ENCODE measurements at places on chromosomes 2 and 18.

DNA sequence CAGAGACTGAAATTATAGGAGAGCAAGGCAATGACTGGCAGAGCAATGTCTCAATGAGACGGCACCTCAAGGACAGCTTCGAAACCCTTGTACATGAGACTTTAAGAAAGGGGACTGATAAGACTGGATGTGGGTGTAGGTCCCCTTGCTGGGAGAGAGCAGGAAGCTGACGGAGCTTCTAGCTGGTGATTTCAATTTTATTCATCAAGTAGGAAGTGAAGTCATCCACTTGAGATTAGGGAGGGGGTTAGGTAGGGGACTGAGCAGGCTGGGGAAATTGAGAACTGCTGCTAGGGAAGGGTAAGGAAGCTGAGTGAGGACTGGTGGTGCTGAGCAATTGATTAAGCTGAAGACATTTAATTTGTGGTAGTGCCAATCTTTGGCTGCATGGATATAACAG, 99.5 kb upstream of the ITGB6 start:
- no peak for DNase-seq

- DNase-seq: peak; percentile 62
These were observed at the start of gene B3GNT2 for GRCh38 chr2:62195421-62196277. Gene B3GNT2 (plus strand): TSS chr2:62196115. CDS start chr2:62222221, 26,106 bp downstream.

DNA sequence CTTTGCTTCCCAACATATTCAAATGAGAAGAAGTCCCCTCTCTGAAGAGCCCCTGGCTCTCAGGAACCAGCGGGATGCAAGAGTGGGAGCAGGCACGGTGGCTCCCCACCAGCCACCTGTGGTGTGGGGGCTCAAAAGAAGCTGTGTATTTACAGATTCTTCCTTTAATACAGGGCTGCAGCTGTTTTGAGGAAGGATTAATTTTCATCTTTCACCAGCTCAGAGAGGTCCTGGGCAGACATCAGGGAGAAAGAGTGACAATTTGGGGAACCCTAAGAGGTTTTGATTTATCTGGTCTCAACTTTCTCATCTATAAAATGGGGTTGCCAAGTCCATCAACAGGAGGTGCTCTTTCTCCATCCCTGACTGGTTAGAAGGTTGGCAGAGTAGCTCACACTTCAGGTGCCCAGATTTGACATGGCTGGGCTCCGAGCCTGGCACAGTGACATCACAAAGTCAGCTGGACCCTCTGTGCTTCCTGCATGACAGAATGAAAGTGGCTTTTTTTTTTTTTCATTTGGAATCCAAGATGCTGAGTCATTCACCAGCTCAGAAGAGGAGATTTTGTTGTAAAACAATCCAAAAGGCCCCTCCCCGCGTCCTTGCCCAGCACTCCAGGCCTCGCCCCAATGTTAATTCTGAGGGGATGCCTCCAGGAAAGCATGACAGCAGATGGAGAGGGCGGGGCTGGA, 15.5 kb upstream of the SIX2 start:
- no peak for DNase-seq

- DNase-seq: no peak
These were observed 26.9 kb upstream of the KCTD1 start for GRCh38 chr18:26574958-26575864.

GRCh38 chr18:49178736-49179135, 228.0 kb upstream of the SMAD7 start:
- no peak for DNase-seq

GRCh38 chr2:98793897-98794830, 63.2 kb upstream of the MGAT4A start:
- no peak for DNase-seq

DNA sequence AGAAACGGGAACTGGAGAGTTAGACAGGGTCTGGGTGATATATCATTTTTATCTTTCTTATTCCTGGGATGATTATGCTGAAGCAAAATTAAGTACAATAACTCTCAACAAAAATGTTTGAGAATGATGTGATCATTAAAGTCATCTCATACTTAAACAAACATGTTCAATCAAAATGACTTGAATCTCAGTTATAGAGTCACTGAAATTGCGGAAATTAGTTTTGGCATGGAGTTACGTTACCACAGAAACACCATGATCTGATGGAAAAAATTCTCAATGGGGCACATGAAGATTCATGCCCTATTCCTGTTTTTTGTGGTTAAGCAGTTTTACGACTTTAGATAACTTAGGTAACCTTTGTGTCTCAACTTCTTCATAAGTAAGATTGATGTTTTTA, 757.7 kb downstream of the EPHA4 start:
- DNase-seq: no peak

GRCh38 chr2:223815186-223815883, 22.0 kb downstream of the AP1S3 start:
- no peak for DNase-seq

DNA sequence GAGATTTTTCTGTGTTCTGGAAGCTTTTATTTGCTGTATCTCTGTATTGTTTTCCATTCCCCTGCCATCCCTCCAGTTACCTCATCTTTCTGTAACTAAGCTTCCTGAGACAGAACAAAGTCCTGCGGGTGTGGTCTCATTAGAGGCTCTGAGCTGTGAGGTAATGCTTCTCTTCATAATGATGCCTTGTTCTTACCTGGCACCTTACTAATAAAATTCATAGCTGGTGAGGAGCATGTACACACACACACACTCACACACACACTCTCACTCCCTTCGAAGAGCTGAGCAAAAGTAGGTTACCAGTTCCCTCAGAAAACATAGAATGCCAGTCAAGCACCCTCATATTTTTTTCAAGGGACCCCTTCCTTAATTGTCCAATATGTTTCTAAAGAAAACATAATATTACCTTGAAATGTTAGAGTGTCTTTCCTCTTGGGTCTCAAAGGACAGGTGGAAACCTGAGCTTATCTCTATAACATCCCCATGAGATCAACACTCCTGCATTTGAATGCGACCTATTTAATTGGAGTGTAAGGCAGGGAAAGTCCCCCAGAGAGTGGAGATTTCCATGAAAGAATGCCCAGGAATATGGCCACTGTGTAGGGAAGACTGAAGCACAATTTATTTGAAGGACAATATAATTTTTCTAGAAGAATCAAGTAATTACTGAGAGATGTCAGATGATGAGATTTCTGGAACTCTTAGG, 161.6 kb upstream of the NCK2 start:
- no peak for DNase-seq

DNA sequence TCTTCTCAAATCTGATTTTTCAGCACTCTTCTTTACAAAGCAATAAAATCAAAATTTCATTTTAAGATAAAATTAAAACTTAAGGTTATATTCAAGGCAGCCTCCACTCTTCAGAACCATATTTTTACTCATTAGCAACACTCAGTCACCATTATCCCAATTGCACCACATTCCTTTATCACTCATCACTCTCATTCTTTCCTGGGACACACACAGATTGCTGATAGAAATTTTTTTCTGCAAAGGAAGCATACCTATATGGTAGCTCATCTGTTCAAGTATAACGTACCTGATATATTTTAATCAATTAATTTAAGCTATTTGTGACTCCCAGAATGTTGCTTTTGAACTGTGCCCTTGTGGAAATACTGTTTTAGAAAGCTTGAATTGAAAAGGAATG, 1559.3 kb upstream of the ZEB2 start:
- DNase-seq: no peak

DNA sequence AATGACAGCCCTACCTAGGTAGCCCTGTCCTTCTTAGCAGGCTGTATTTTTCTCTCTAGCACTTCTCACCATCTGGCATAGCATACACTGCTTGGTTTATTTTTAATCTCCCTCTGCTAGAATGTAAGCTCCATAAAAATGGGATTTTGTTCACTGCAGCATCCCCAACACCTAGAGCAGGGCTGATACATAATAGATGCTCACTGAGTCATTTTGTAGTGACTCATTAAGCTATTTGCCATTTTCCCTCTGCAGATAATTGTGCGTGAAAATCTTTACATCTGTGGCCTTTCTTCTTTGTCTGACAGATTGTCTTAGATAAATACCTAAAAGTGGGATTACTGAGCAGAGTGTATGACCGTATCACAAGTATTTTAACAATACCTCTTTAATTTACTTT, 82.5 kb downstream of the CERS6 start:
- no peak for DNase-seq

GRCh38 chr18:41504316-41504715, 450.7 kb upstream of the PIK3C3 start:
- DNase-seq: no peak

DNA sequence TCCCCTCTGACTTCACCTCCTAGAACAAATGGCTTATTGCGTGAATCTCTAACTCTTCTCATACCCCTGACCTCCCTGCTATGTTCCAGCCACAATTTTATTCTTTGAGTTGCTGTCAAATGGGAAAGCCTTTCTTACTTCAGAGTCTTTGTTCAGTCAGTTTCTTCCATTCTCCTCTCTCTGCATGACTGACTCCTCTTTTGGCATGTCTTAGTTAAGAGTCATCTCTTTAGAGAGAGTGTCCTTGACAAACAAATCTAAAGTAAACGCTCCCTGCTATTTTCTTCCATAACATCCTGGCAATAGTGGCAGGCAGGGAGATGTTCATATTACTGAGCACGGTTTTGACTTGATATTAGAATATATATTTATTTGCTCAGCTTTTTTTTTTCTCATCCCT, 170.7 kb upstream of the ERBB4 start:
- no peak for DNase-seq

DNA sequence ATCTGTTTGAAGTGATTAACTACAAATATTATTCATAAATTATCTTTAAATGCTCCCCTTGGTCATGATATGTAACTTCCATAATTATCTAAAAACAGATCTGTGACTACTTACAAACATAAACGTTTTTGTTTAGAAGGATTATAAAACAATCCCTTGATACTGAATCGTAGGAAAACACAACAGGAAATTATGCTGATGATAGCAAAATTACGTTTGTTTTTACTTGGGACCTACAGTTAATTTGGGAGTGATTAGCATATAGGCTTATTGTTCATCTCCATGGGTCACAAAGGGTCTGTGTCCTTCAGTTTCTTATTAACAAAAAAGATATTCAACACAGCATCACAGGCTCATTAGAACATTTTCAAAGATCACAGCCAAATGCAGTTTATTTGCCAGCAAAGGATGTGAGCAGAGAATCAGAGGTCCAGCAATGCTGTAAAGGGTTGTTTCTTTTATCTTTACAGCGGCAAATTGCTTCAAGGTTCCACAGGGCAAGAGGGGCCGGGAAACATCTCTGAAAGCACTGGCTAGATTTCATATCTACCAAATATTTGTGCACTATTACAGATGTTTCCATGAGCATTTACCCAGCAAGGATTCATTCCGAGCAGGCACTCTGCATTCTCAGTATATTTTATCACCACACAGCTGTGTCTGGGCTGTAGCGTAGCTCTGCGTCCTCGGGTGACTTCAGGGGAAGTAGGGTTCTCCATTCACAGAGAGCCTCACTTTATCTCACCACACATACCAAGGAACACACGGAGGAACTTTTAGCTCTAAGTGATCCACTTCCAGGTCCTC, 4.1 kb downstream of the CCDC195 start:
- no peak for DNase-seq

DNA sequence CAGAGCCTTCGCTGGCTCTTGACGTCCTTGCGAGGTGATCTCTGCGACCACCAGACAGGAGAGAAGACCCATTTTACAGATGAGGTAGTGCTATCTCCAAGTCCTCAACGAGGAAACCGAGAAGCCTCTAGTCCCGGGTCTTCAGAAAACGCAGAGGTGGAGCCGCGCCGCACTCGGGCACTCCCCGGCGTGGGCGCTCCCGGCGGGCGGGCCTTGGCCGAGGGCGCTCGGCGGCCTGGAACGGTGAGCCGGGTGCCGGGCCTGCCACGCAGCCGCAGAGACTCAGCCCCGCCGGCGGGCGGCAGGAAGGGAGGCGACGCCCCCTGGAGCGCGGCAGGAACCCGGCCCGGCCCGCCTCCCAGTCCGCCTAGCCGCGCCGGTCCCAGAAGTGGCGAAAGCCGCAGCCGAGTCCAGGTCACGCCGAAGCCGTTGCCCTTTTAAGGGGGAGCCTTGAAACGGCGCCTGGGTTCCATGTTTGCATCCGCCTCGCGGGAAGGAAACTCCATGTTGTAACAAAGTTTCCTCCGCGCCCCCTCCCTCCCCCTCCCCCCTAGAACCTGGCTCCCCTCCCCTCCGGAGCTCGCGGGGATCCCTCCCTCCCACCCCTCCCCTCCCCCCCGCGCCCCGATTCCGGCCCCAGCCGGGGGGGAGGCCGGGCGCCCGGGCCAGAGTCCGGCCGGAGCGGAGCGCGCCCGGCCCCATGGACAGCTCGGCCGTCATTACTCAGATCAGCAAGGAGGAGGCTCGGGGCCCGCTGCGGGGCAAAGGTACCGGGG, at the start of gene CTDSP1:
Gene CTDSP1, plus strand, starts transcription at position 478 of the 776 bp plus-strand sequence. Its CDS starts 223 bp downstream, at position 701.
- peak; percentile 89 for DNase-seq

GRCh38 chr2:43008388-43008787, 216.0 kb upstream of the HAAO start:
- DNase-seq: no peak

DNA sequence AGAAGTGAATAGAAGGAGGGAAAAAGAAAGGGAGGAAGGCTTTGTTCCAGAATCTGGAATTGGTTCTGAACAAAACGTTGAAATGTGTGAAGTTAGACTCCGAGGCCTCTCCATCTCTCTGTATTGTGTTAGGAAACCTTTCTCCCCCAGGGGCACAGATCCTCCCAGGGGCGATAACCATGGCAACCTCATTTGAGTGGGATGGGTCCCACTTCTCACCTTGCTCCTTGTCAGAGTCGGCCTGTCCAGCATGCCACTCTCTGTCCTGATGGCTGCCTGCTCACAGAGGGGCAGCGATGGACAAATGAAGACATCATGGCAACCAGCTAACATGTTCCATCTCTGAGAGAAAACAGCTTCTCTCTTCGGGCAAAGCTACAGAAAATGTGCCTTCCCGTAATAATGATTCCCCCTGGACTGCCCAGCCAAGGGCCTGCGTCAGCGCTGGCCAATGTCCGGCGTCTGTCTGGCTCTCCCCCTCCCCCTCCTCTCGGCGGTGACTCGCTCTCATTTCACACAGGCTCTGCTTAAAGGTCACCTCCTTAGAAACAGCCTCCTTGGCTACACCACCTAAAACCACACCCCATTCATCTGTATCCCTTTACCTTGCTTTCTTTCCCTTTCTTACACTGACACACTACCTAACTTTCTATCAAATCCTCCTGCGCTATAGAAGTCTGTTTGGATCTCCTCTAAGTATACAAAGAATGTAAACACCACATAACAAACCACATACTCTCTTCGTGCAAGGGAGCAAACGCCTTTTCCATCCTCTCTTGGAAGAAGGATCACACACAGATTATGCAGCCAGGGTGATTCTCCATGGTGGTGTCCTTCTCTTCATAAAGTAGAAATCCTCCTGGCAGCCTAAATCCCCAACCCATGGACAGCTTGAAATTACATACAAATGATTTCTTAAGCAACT, 32.1 kb upstream of the TTC39C start:
- no peak for DNase-seq

DNA sequence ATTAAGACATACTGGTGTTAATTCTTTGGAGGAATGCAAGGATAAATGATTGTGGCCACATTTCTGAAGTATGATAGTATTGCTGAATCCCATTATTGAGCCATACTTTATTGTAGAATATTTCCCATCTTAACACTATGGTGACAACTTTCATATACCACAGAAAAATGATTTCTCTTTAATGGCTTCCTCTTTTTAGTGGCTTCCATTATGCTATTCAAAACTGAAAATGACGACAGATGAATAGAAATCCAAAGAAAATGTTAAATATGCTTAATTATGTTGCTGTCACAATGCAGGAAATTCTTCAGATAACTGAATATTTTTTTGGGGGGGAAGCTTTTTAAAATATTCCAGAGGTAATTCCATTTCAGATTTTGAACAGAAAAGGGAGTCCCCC, 88.9 kb upstream of the TMEM200C start:
- no peak for DNase-seq
